ENCODE measurements at places on chromosomes 6 and 20.

DNA sequence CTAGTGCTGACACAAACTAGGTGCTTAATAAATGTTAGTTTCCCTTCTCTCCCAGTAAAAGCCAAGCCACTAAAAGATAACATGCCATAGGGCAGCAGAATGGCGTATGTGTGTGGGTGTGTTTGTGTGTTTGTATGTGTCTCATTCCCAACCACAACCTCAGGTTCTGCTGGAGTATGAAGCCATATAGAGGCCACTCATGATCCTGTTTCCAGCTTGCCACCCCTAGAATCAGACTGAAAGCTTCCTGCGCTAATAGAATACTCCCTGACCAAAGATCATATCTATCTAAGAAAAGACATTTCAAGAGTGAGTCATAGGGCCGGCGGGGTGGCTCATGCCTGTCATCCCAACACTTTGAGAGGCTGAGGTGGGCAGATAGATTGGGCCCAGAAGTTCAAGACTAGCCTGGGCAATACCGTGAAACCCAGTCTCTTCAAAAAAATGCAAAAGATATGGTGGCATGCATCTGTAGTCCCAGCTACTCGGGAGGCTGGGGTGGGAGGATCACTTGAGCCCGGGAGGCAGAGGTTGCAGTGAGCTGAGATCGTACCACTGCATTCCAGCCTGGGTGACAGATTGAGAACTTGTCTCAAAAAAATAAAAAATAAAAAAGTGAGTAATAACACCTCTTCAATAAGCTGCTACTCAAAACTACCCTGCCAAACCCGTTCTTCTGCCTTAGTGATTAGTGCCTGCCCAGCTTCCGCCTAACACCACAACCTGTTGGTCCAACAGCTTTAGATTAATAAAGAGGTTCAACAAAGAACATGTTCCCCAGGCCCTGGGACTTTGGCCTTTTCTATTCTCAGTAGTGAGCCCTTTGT lies 11.8 kb upstream of the SNRPC start:
- no peak for DNase-seq

- DNase-seq: no peak
These were observed 22.8 kb downstream of the BMP7 start for GRCh38 chr20:57243480-57244220.

- peak; percentile 24 for DNase-seq
These were observed at the start of gene RSPH4A for GRCh38 chr6:116615937-116616736. TSS of gene RSPH4A (plus strand) at chr6:116616479. CDS start at chr6:116616624, 145 bp downstream.

- no peak for DNase-seq
These were observed 415.5 kb upstream of the OPRM1 start for GRCh38 chr6:153623496-153623895.

DNA sequence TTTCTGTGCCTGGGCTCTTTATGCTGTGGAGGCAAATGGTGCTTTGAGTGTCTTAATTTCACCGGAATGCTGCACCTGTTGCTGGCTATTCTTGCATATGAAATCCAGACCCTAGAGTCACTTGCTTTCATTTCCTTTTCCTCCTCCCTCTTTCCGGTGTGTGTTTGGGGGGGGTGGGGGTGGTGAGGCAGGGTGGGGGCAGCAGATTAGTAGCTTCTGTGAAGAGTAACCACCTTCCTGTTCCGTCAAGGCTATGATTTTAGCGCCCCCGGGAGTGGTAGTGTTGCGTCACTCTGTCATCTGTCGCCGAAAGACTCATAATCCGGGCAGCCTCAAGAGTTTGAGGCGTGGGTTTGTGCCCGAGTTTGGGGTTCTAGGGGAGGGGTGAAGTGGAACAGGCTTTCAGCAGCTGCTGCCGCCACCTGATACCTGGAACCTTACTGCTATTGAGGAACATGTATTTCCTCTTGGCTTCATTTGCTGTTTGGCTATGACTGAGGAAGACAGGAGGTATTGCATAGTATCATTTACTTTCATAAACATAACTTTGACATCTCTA lies 49.1 kb downstream of the UTRN start:
- DNase-seq: no peak

DNA sequence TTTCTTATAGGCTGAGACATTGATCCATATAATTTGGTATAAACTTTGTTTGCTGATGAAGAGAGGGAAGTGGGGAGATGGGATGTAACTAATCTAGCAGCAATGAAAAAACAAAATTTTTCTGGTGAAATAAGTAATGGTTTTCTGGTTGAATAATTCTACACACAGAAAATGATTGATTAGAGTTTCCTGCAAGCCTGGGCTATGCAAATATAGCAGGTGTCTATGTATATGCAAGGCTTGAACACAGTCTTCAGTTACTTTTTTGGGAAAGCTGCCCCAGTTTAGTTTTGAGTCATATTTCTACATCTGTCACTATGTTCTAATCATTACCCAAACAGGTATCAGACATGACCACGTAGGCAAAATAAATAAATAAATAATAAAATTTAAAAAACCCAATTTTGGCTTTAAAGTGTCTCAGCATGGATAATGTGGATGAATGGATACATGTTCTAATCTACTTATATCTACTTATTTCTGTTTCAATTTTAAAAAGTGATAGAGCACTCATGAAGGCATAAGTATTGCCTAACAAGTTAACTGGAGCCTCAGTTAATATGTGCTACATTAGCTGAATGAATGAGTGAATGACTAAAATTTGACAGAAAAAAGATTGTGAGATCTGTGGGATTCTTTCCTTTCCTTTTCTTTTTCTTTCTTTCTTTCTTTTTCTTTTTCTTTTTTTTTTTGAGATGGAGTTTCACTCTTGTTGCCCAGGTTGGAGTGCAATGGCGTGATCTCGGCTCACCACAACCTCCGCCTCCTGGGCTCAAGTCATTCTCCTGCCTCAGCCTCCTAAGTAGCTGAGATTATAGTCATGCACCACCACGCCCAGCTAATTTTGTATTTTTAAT lies 37.2 kb upstream of the TFB1M start:
- DNase-seq: no peak

- DNase-seq: no peak
These were observed 140.7 kb downstream of the SMOC2 start for GRCh38 chr6:168581706-168582105.

DNA sequence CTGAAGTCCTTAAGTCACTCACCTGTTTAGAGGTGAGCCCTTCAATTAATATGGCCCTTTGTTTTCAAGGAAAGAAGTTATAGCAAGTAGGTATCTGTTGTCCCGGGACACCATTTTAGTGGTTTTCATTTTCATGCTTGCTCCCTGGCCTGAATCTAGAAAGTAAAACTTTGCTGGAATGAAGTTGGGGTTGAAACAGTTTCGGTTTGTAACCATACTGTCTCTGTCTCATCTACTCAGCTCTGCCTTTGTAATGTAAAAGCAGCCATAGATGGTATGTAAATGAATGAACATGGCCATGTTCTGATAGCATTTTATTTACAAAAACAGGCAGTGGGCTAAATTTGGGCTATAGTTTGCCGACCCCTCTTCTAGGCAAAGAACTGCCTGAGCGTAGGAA lies 64.9 kb upstream of the GNRH2 start:
- DNase-seq: no peak

DNA sequence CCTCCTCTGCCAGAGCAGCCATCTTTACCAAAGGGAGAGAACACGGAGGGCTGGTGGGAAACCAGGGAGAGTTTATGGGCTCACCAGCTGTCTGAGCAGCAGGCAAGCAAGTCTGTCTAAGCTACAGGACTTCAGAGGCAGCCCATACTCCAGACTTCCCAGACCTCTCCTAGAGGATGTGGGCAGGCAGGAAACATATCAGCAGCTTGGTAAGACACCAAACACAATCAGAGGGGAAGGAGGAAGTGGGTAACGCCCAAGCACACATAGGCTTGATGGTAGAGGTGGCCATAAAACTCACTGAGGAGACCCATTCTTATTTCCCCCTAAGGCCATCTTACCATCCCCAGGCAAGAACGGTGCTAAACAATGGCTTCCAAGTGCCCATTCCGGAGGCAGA lies 143.1 kb upstream of the ARID1B start:
- DNase-seq: no peak

DNA sequence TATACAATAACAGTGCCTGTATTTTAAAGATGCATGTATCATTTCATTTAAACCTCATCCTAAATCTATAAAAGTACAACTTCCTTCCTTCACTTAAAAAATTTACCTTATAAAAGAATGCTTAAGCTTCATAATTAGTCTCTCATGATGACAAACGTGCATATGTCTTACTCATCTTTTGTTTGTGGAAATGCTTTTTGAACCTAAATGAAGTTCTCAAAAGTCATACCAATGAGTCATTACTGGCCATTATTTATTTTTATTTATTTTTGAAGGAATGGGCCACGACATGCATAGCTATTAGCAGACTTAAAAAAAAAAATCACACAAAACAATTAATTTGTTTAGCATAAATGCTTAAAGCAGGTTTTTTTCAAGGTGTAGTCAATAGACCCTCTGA lies 3.7 kb downstream of the TFB1M start:
- DNase-seq: no peak

- DNase-seq: no peak
These were observed 785 bp upstream of the THBD start for GRCh38 chr20:23050076-23050838.

GRCh38 chr20:41360831-41361756 lies 5.5 kb downstream of the EMILIN3 start:
- DNase-seq: no peak

- DNase-seq: no peak
These were observed 380.1 kb upstream of the SULF2 start for GRCh38 chr20:48165401-48165685.

- no peak for DNase-seq
These were observed 37.3 kb upstream of the BTN3A2 start for GRCh38 chr6:26327450-26328264.

DNA sequence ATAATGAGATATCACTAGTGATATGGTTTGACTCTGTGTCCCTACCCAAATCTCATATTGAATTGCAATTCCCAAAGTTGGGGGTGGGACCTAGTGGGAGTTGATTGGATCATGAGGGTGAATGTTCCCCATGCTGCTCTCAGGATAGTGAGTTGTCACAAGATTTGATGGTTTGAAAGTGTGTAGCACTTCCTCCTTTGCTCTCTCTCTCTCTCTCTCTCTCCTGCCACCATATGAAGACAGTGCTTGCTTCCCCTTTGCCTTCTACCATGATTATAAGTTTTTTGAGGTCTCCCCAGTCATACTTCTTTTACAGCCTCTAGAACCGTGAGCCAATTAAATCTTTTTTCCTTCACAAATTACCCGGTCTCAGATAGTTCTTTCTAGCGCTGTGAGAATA lies 1002.0 kb upstream of the ADGRB3 start:
- no peak for DNase-seq

DNA sequence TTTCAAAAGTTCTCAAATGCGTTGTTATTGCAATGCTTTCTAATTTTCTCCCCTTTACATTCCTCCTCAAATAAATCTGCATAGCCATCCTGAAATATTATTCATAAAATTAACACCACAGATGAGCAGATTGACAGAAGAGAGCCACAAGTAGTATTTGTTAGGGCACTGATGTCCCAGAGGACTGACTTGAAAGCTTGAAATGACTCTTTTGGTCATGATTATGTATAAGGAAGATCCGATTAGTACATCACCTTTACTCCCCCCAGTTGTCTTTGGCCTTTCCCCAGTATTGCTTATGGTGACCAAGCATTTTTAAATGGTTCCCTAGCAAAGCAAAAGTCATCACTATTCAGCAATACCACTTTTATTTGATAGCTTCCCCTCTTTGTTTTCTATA lies 187.6 kb downstream of the ADAT2 start:
- no peak for DNase-seq

DNA sequence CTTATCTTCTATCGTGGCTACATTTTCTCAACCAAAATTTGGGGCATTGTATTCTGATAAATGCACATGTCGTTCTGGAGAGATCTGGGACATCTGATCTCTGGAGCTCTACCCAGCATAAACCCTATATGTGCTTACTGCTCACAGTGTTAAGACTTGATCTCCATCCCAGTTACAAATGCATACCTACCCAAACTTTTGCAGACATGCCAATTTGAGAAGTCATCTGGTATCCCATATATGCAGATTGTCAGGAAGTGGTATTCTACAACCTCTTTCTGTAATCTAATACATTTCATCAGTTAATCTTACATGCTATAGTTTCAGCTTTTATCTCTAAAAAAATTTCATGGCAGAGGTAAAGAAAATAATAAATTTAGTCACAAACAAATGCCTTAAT lies 11.2 kb downstream of the BAG2 start:
- no peak for DNase-seq

DNA sequence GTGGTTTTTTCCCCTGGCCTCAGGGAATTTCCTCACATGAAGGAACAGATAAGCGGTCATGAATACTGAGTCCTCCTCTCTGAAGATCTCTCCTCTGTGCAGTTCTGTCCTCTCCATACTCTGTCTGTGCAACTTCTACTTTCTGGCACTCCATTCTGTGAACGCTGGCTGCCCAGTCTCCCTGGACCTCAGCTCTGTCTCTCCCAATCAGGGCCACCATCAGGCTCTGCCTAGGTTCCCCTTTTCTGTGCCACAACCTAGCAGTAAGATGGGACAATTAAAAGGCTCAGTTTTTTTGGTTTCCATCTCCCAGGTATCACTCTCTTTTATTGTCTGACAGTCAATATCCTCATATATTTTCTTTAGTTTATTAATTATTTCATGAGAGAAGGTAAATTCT lies 4.8 kb upstream of the ADGB start:
- DNase-seq: no peak

- DNase-seq: no peak
These were observed 92.1 kb downstream of the POPDC3 start for GRCh38 chr6:105087571-105088211.

- DNase-seq: no peak
These were observed 126.1 kb downstream of the ARHGAP18 start for GRCh38 chr6:129583866-129584265.

GRCh38 chr6:5697508-5697907 lies 309.2 kb downstream of the NRN1 start:
- no peak for DNase-seq

GRCh38 chr20:46774943-46775560 lies 65.6 kb downstream of the SLC2A10 start:
- DNase-seq: no peak

DNA sequence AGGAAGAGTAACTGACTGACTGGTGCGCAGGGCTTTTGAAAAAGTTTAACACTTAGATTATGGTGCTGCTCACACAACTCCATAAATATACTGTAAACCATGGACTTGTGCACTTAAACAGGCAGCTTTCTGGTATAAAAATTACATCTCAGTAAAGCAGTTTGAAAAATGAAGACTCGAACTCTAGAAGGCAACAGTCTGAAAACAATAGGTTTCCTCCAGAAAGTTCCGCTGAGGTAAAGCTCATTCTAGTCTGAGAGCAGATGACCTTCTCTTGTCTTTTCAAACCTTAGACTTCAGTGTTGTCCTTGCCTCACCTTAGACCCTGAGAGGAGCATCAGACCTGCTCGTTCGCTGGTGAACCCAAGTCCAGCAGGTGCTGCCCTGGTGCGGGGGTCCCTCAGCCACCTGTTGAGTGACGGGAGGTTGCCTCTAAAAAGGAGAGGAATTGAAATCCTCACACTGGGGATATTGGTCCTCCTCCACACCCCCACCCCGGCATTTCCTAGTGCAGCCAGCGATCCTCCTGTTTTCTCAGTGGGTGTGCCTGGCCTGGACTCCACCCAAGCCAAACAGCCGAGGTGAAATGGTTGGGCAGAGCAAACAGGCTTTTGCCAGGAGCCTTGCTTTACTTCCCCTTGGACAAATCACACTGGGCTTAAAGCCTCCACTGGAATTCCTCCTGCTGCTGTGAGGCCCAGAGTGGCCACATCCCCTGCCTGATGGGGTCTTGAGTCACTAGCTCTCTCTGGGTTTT lies 14.7 kb upstream of the PYGB start:
- DNase-seq: no peak

GRCh38 chr6:154709621-154710020 lies 23.6 kb upstream of the SCAF8 start:
- no peak for DNase-seq

Measured in activated T-helper 1 cell treated with anti-CD3 and anti-CD28 coated beads, Interleukin-2, amount 50 U/mL, for 16 hours (primary cell).